ENCODE measurements at places on chromosomes 1 and 21.
A peak's percentile ranks its signal among the peaks of the same experiment; 100 is the strongest.

- no peak for DNase-seq
These were observed 123.4 kb downstream of the ESRRG start for GRCh38 chr1:216599851-216600250.

DNA sequence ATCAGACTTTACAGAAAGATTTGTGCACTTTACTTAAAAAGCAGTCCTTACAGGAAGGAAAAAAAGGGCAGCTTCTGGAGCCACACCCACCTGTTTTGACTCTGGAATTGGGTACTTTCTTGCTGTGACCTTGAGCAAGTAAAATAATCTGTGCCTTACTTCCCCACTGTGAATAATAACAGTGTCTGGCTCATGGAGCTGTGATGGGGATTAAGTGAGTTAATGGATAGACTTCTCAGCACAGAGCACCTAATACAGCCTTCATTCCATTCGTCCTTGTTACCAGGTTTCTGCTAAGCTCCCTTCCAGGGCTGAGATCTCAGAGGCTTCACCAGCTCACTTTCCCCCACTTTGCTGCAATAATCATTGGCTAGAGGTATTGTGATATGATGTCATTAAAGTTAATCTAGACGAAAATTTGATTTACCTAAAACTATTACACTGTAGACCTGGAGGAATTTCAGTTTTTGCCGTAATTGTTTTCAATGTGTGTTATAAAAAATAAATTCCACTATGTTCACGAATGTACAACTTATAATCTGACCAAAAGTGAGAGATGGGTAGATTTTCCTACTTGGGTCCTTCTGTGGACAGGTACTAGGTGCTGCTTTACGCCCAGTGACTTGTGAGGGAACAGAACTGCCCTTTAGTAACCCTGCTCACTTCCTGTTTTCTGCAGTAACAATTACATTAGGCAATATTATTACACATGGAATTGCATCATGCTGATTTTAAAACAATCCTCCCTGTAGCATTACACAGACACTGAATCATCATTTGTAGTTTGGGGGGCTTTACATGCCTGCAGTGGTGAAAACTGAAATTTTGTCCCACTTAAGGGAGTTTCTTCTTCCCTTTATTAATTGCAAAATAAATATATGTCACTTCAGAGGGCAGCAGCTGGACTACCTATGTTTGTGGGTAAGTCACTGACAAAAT, 19.7 kb upstream of the ABCG1 start:
- DNase-seq, result no peak

DNA sequence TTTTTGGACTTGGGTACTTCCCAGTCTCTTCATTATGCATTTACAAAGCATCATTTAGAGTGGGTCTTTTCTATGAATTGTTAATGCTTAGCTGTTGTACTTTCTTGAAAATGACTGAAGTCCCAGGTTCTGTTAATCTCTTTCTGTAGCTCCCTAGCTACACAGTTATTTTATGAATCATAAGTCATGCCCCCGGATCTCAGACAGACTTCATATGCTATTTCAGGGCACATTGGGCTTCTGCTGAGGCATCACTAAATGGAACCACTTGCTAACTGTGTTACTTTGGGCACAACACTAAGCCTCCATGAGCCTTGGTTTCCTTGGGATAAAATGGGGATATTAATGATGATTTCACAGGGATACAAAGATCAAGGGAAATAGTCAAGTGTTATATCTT, 55.5 kb upstream of the RBM15 start:
- no peak for DNase-seq

DNA sequence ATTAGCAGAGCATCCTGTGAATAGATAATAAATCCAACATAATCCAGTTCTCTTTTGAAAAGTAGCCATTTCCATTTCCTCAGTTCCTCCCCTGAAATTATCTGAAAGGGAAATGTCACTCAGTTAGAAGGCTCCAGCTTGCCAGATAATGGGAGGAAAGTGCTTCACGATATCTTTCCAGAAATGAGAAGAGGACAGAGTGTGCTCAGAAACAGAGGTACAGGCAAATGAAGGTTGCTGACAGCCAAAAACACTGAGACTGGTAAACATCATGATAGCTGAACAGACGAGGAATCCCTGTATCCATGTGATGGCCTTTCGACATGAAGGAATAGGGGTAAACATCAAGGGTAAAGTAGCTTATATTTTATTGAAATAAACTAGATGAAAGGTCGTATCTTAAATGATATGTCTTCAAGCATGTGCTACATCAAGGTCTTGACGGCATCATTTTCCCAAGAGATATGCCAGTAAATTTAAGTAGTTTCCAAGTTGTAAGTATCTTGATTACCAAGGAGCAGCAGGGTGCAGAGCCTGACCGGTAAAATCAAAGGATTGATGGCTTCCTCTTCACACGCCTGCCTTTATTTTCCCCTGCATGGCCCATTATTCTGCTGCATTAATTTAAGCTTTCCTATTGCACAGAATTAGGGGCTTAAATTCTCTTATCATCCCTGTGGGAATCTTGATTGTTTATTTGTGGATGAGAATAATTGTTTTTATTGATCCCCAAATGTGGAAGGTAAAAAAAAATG, 244.3 kb upstream of the ST6GALNAC5 start:
- no peak for DNase-seq

- DNase-seq, result no peak
These were observed 121.3 kb downstream of the GRIK3 start for GRCh38 chr1:36913016-36913415.

- DNase-seq, result no peak
These were observed 104.9 kb downstream of the NTMT2 start for GRCh38 chr1:170250531-170251276.

- peak; percentile 46 for DNase-seq
These were observed 248.6 kb downstream of the DNM3 start for GRCh38 chr1:172089768-172090510.

GRCh38 chr1:111272081-111272480, 18.6 kb upstream of the CHIA start:
- DNase-seq, result no peak

DNA sequence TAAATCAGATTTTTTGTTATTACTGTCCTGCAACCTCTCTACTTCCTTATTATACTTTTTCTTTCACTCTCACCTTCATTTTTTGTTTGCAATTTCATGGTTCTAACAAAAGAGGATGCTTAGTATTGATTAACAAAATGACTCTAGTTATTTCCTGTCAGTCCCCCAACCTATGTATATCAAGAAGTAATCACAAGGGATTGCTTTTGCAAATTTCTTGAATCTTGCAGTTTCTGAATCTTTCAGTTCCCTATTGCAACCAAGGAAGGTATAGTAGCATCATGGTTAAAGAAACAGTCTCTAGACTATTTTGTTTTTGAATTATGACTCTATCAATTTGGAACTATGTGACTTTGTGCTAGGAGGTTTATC, 446.9 kb downstream of the NEGR1 start:
- no peak for DNase-seq

- DNase-seq, result no peak
These were observed 117.1 kb downstream of the FOXD2 start for GRCh38 chr1:47554901-47555300.

- peak; percentile 26 for DNase-seq
These were observed at the start of gene PFKL for GRCh38 chr21:44299458-44300261. Gene PFKL (plus strand): TSS chr21:44300053. CDS start chr21:44300106, 53 bp downstream.

DNA sequence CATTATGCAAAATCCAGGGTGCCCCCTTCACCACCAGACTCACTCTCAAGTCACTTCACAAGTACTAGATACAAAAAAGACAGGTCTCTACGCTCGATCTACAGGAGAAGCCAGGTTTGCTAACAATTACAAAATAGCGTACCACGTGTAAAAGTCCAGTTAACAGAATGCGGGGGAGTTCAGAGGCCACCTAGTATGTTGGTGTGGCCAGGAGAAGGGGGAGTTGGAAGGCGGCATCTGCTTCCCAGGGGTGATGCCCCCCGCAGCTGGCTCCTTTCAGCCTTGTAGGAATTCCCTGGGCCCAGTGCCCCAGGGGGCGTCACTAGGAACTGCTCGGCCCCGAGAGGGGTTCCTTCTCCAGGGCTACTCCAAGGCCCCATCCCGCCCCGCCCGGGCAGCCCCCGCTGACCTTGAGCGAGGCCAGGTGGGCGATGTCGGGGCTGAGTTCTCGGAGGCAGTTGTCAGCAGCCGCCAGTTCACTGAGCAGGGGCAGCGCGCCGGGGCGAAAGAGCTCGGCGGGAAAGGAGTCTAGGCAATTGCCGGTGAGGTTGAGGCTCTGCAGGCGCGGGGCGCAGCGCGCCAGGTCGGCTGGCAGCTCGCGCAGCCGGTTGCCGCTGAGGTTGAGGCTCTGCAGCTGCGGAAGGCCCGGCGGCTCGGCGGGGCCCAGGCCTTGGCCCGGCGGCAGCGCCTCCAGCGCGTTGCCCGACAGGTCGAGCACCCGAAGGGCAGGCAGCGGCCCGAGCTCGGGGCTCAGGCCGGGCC, 664 bp downstream of the LRRC47 start:
- DNase-seq, result no peak

GRCh38 chr21:45941717-45942546, 39.6 kb upstream of the COL6A1 start:
- DNase-seq, result no peak

GRCh38 chr1:11664336-11665065, 501 bp downstream of the FBXO6 start:
- DNase-seq, result peak; percentile 49

- DNase-seq, result no peak
These were observed 93.3 kb upstream of the WNT4 start for GRCh38 chr1:22236166-22236565.

DNA sequence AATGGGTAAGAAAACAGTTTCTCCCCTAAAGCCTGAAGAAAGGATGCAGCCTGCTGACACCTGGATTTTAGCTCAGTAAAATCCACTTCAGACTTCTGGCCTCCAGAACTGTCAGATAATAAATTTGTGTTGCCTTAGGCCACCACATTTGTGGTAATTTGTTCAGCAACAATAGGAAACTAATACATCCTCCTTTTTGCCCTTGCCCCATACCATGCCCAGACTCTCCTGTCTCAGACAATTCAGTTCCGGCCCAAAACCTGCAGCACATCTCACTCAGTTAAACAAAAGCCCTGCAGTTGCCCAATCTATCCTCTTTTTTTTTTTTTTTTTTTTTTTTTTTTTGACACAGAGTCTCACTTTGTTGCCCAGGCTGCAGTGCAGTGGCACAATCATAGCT, 25.8 kb downstream of the SMIM12 start:
- DNase-seq, result no peak

DNA sequence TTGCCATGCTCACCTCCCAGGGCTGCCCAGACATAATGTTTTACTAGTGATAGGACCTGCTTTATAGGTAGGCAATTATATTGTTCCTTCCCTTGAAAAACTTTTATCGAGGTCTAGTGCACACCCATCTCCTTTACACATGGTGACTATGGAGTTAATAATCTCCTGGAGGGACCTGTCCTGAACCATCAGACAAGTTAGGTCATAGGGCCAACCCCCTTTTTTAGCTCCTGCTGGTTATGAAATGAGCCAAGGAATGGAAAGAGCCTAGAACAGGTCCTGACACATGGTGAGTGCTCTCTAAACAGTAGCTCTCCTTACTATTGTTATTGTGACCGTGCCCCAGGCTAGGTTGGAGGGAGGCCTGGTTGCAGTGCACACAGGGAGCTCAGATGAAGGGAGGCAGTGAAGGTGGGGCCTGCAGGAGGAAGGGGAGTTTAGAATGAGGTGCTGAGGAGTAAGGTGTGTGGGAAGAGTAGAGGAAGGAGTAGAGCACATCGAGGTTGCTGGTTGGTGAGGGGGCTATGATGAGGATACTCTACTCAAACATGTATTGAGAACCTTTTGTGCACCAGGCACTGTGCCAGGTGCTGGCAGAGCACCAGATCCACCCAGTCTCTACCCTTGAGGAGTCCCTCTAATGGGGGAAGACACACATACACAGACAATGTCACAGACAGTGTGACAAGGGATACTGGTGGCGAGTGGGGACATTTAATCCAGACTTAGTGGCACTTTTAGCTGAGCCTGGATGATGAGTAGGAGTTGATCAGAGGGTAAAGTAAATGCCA, 14.1 kb upstream of the LMNA start:
- no peak for DNase-seq

GRCh38 chr1:45211076-45211475, 4.7 kb upstream of the ZSWIM5 start:
- DNase-seq, result no peak

DNA sequence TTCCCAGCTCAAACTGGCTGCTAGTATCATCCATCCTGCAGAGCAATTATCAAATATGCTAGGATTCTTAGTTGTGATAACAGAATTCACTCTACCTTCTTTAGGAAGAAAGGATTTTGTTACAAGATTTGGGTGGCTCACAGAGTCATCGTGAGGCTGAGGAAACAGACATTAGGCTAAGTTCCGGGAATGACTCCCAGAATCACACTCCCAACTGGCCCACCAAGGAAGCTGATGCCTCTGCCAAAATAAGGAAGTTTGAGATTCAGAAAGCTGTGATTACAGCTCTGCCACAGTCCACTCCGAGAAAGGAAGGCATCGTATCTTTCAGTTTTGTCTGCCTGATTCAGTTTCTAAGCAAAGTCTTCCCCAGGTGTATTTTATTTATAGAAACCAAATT, 50.6 kb upstream of the LYPLAL1 start:
- no peak for DNase-seq

DNA sequence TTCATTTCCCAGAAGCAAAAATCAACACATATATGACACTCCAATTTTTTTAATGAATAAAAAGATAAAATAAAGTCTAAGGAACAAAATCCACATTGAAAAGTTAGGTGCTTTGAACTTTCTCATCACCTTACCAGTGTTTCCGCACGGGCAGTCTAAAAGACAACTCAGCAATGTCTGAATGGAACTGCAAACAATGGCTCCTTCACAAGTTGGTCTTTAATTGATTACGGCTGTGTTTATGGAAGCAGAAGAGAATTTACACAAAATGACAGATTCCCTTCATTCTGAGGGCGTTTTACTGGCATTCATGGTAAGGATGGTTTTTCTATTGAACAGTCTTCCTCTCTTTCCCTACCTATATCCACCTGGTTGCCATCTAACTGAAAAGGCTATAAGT, 65.0 kb upstream of the RNPC3 start:
- no peak for DNase-seq

DNA sequence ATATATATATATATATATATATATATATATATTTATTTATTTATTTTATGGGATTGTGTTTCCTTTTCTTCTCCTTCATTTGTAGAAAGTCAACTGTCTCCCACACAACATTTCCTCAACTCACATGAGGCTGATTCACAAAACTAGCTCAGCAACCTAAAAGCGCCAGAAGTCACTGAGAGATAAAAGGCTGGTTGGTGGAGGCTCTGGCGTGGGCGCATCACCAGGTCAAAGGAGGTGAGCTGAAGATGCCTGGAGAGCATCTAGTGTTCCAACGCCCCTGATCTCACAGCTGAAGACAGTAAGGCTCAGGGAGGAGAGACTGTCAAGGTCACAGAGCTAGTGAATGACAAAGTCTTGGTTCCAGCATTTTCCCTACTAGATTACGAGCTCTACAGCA, 78.0 kb downstream of the HLCS start:
- no peak for DNase-seq

Measured in activated CD4-positive, alpha-beta T cell treated with anti-CD3 and anti-CD28 coated beads for 1 hour (primary cell).